ENCODE measurements at places on chromosomes 1 and 21.

GRCh38 chr1:172321451-172321850 lies 99.0 kb upstream of the C1orf105 start:
- DNase-seq: no peak

DNA sequence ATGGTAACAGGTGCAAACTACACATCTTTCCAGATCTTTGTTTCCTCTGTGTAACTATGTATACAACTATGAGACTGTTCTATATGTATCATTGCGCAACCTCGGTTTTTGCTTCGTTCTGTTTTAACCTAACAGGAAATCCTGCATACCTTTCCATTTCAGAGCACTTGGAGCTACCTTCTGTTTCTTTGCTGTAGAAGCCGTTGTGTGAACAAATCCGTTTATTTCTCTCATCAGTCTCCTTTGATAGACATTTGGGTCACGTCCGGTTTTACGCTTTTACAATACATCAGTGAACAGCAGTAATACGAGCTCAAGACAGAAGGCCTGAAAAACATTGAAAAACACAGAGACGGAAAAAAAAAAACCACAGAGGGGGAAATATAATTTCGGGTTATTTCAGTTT lies 10.5 kb downstream of the ATP5IF1 start:
- DNase-seq: no peak

DNA sequence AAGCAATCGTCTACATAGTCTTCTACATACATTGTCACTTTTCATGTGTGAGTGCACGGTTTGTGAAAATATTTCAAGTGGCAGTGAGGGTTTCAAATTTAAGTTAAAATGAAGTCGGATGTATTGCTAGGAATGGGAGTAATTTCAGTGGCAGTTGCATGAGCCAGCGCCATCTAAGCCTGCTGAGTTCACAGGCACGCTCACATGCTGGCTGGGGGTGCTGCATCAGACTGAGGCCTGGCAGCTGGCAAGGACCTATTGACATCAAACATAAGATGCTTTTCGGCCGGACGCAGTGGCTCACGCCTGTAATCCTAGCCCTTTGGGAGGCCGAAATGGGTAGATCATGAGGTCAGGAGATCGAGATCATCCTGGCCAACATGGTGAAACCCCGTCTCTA lies 80.7 kb downstream of the UBE4B start:
- DNase-seq: no peak

DNA sequence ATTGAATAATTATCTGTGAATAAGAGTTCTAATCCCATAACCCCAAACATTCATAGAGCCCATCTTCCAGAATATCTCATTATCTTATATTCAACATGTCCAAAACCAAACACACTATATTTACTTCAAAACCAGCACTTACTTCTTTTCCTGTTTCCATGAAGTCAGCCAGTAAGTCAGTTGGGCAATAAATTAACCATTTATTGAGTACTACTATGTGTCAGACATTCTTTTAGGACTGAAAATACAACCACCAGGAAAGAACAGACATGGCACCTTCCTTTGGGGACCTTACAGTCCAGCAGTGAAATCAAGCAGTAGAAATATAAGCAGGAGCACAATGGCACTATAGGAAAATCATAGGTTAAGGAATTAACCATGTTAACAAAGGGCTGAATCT lies 8.8 kb downstream of the AK5 start:
- DNase-seq: no peak

DNA sequence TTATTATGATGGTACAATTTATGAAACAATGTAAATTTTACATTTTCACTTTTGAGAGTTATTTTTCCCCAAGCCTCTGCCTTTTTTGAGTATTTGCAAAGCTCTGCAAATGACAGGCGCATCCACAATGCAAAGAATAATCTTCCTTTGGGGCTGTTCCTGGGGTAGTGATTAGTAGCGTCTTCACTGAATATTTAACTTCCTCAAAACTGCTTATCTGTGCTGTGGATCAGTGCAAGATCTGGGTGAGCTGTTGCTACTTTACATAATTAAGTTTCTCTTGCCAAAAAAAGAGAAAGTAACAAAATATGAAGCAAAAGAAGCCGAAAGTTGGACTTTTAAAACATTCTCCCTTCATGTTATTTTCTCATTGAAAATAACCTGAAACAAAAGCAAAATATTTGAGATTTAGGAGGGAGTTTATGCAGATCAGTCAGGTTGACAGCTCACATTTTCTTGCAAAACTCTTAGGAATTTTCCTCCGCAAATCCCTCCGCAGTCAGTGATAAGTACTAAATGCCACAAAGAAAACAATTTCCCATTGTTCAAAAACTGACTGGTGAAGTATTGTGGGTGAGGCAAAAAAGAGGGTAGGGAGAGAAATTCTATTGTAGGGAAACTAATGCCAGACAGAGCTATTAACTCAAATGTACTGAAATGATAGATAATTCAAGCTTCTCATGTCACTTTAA lies 276.4 kb upstream of the B3GALT2 start:
- no peak for DNase-seq

- DNase-seq: no peak
Measured at GRCh38 chr1:194081444-194081843, 895.0 kb upstream of the B3GALT2 start.

DNA sequence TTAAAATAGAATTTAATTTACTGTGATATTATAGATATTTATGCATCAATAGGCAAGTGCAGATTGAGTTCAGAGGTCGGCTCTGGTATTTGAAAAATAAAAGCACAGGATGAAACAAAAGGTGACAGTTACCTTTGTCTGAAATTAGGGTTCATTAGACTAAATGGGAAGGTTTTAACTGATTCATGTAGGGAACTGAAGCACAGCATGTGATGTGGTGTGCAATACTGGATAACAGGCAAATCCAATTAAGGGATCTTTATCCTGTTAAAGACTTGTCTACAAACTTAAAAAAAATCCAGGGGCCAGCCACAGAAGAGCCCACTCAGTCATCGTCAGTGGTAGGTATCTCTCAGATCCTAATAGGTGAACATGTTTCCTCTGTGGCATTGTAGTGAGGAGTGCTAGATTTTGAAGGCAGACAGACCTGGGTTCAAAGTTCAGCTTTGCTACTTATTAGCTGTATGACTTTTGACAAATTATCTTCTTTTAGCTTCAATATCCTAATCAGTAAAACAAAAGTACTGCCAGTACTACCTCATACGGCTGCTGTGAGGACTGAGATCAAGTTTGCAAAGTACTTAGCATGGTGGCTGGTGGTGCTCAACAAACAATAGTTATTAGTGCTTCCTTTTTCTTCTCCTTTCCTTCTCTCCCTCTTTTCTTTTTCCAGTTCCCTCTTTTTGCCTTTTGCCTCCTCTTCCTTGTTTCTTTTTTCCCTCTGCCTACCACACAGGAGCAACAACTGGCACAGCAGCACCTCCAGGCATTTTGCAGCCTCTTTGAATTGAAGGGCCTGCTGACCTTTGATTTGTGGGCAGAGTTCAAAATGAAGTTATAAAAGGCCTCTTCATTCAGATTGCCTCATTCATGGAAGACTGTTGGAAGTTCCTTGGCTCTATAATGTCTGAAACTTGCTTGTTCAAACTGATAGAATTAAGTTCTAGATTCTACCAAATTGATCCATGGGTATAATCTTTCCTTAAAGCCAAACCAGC lies 44.9 kb upstream of the FOXD3 start:
- no peak for DNase-seq

DNA sequence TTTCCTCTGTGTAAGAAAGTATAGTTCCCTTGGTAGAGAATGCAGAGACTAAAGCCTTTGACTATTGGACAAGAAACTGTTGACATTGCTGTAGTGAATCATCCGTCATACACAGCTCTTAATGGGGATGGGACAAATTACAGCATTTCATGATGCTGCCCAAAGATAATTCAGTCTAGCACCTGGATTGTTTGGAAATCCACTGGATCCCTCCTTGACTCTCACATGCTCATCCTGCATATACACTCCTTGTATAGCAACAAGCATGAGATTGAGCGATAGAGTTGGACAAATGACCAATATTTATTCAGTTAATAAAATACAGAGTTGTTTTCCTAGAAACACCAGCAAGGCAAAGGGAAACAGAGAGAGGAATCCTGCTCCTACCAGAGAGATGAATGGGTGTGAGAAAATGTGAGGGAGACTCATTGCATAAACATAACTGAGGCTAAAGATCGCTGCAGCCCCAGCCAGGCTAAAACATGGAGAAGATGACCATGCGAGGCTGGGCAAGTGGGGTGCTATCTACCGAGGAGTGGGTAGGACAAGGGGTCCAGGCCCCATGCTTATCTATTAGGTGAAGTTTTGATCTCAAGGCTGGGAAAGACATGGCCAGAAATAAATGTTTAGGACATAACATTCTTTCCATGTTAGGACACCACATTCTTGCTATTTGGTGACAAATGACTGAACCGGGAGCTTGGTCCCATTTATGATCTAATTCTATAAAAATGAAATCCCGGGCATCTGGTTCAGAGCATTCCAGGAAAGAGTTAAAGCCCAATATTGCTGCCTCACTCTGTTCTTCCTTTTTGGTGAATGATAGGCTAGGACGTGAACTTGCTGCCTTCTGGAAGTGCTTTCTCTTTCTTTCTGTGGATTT lies 153.2 kb downstream of the TGFB2 start:
- no peak for DNase-seq

DNA sequence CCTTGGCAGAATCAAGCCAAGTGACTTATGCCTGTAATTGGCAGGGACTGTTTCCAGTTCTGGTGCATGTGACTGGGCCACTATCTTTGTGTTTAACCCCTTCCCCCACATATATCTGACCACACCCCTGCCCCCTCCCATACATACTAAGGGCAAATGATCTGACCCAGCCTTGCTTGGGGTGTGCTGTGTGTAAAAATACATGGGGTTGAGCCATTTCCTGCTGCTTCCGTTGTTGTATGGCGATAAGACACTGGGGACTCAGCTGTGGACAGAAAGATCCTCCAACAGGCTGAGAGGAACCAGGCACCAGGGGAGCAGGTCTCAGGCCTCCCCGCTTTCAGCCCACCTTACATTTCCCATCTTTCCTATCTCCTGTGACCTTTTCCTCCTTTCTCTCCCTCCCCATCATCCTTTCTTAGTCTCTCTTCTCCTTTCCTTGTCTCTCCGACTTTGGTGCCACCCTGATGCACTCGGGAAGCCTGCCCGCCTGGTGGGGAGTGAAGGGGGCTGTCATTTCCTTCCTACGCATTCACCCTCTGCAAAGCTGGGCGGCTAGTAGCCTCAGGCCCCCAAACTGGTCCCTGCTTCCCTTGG lies 39.7 kb downstream of the TMCC2 start:
- no peak for DNase-seq

DNA sequence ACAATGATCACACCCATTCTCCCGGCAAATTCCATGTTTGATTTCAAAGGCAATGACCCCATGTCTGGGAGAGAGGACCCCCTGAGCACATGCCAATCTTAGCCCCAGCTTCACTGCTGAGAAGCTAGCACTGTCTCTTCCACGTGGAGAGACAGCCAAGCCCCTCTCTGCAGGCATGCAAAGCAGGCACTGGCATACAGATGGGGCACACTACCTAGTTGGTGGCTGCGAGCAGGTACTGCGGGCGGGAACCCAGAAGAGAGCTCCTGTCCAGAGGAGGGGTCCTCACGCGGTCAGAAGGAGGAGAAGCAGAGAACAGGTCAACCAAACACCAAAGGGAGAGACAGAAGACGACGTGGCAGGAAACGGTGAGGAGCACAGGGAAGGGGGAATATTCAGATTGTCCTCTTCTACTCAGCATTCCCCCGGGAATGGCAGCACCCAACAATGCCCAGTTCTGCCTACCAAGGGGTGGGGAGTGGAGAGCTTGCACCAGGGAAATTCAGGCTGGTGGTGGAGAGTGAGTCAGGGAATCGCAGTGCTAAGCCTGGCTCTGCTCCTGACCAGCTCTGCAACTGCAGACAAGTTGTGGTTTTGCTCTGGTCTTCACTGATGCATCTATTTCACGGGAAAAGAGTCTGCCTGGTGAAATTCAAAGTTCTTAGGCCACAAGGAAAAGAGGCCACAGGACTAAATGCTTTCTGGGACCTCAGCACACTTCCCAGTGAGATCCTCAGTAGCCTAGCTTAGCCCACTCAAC lies 48.1 kb upstream of the GOLT1A start:
- DNase-seq: no peak
